ENCODE measurements at places on chromosomes 7 and 10.

- no peak for DNase-seq
Measured at GRCh38 chr7:139004321-139005090, 23.3 kb upstream of the KIAA1549 start.

GRCh38 chr7:121300685-121301420, 27.9 kb upstream of the WNT16 start:
- no peak for DNase-seq

- DNase-seq = no peak
Measured at GRCh38 chr7:48466713-48467112, 295.5 kb downstream of the ABCA13 start.

DNA sequence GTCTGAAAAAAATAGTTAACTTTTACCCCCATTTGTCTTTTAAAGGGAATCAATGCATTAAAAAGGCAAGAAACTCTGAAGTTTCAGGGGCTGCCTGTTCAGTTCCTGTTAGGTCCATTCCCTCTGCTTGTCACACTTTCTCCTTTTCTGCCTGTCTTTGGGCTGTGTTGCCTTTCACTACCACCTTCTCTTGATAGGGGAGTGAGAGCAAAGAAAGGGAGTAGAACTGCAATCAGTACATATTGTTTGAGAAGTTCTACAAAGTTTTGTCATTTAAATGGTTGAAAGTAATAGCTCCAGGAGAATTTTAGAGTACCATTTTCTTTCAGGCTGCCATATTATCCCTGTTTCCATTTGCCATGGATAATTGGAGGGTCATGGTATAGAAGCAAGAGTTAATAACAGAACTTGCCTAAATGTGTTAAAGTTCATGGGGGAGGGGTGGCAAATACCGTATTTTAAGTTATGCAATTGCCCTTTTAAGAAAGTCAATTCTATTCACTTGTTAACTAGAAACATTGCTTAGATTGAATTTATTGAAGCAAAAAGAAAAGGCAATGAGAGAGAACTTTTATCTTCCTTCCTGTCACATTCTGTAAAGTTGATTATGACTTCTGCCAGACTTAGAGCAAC, 38.6 kb downstream of the MPLKIP start:
- no peak for DNase-seq

- DNase-seq = no peak
Measured at GRCh38 chr7:64651203-64651602, 14.7 kb upstream of the ZNF107 start.

DNA sequence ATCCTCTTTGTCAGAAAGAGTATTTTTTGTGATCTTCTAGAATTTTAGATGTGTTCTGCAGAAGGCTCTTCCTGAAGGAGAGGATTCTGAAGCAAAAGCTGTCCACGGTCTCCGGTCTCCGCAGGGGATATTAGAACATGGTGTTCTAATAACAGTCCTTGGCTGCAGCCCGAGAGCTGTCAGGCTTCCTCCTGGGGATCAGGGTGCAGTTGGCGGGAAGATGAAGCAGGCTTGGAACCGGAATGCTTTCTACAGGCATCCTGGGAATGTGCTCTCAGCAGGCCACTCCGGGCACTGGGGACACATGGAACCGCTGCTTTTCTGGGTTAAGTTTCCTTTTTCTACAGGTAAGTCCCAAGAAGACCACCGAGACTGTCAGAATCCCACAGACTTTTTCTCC, 118.6 kb upstream of the PARD3 start:
- DNase-seq = no peak

DNA sequence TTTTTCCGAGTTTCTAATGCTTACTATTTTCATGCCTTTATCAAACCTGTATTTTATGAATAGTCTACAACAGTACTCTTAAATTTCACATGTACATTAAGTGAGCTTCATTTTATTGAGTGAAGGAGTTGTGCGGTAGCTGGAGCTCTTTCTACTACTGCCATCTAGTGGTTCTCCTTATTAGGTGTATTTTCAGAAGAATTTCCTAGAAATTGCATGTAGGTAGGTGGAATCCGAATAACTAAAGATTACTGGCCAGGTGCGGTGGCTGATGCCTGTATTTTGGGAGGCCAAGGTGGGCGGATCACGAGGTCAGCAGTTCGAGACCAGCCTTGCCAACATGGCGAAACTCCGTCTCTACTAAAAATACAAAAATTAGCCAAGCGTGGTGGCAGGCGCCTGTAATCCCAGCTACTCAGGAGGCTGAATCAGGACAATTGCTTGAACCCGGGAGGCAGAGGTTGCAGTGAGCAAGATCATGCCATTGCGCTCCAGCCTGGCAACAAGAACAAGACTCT, 38.3 kb downstream of the LRRC72 start:
- no peak for DNase-seq

DNA sequence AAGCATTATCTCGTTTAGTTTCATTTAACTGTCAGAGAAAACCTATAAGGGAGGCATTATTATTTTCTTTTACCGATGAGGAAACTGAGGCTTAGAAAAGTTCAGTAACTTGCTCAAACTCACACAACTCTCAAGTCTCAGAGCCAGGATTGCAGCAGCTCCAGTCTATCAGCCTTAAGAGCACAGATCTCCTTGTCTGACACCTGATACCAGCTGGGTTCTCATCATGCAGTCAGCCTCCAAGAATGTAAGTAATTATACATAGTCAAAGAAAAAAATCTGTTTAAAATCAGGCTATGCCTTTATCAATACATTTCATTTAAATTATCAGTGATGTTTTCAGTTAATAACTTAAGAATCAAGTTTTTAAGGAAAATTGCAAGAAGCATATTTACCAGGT, 236.6 kb upstream of the TCF7L2 start:
- DNase-seq = no peak

DNA sequence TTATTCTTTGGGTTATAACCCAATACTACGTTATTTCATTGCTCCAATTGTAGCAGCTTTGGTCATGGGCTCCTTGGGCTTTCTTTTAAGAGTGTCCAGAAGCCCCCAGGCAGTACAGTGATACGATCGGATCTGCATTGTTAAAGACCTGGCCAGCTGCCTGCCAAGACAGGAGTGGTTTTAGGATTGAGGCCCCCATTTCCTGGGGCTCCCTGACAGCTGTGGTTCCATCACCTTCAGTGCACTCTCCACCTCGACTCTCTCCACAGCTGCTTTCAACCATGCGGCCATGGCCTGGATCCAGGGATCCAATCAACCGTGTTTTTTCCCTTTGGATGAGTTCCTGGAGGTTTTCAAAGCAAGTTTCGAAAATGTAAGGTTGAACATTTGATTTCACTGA, 123.4 kb upstream of the BTBD16 start:
- DNase-seq = no peak

GRCh38 chr7:520503-521161, 986 bp upstream of the PDGFA start:
- no peak for DNase-seq

GRCh38 chr10:122738031-122738430, 38.4 kb upstream of the C10orf120 start:
- no peak for DNase-seq

- DNase-seq = no peak
Measured at GRCh38 chr10:107103174-107104025, 61.1 kb downstream of the SORCS1 start.

GRCh38 chr10:130461631-130462030, 325.4 kb downstream of the GLRX3 start:
- DNase-seq = no peak

GRCh38 chr10:101032637-101033224, 1.7 kb downstream of the SFXN3 start:
- DNase-seq = peak; percentile 74

GRCh38 chr10:132104471-132105301, 38.9 kb downstream of the JAKMIP3 start:
- DNase-seq = no peak

- DNase-seq = no peak
Measured at GRCh38 chr10:125054669-125055268, 105.6 kb downstream of the CTBP2 start.

- no peak for DNase-seq
Measured at GRCh38 chr10:116097239-116097784, 175.7 kb downstream of the GFRA1 start.

- DNase-seq = no peak
Measured at GRCh38 chr10:95423164-95424005, 132.6 kb upstream of the PDLIM1 start.

DNA sequence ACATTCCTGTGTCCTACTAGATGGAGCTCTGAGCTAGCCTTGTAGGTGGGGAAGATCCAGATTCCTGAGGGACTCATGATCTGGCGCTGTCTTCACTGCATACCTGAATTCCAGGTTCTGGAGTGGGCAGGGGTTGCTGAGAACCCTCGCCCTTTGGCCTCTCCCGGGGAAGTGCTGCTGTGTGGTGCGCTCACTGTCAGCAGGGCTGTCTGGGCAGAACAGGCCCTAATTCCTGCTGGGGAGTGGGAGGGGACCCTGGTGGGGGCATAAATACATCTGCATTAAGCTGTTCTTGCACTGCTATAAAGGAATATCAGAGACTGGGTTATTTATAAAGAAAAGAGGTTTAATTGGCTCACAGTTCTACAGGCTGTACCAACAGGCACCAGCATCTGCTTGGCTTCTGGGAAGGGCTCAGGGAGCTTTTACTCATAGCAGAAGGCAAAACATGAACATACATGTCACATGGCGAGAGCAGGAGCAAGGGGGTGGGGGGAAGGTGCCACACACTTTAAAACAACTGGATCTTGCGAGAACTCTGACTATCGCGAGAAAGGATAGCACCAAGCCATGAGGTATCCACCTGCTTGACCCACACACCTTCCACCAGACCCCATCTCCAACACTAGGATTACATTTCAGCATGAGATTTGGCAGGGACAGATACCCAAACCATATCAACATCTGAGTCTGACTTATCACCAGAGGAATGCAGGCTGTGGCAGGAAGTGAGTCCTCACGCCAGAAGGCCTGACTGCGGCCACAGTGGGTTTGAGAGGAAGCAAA, 115.0 kb downstream of the ADCY1 start:
- no peak for DNase-seq

- peak; percentile 46 for DNase-seq
Measured at GRCh38 chr7:142866361-142867096, 11.7 kb downstream of the EPHB6 start.

- no peak for DNase-seq
Measured at GRCh38 chr7:135748770-135749169, at the start of gene FAM180A. Gene FAM180A, minus strand, starts transcription at chr7:135748813. Its CDS starts 233 bp downstream, at chr7:135748580.

DNA sequence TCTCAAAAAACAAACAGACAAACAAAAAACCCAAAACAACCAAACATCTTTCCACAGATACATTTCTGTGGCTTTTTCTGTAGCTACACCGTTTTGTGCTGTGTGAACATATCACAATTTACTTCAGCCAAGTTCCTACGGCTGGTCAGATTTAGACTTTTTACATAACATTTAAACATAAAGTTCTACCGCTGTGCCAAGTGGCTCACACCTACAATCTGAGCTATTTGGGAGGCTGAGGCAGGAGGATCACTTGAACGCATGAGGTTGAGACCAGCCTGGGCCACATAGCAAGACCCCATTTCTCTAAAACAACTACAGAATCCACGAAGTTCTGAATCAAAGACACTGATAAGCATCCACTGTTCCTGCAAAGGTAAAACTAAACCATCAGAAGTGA, 30.3 kb downstream of the DAGLB start:
- DNase-seq = no peak

DNA sequence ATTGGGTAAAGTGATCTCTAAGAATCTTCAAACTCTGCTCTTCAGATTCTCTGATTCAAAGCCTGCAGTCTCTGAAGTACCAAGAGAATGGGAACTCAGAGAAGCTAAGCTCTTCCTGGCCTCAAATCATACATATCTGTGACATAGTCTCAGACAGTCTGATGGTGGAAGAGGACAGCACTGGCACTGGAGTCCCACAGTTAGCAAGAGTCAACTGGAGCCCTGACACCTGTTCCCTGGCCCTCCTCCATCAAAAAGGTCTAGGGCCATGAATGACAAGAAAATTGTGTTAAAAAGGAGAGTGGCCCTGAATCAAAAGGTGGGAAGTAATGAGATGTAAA, 37.7 kb downstream of the PRSS2 start:
- DNase-seq = no peak

DNA sequence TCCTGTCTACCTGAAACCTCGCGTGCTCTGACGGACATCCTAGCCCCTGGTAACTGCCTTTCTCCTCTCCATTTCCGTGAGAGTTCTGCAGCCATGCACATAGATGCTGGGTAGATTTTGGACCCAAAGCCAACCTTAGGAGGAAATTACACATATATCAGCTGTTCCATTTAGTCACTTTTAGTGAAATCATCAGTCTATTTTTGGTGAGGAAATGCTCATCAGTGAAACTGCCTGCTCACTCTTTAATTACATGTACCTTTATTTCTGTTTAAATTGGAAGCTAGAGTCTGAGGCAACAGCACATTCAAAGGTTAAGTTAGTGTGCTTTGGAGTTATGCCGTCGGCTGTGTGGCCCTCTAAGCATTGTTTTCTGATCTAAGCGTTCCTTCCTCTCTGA, 231.3 kb downstream of the WDR37 start:
- no peak for DNase-seq

DNA sequence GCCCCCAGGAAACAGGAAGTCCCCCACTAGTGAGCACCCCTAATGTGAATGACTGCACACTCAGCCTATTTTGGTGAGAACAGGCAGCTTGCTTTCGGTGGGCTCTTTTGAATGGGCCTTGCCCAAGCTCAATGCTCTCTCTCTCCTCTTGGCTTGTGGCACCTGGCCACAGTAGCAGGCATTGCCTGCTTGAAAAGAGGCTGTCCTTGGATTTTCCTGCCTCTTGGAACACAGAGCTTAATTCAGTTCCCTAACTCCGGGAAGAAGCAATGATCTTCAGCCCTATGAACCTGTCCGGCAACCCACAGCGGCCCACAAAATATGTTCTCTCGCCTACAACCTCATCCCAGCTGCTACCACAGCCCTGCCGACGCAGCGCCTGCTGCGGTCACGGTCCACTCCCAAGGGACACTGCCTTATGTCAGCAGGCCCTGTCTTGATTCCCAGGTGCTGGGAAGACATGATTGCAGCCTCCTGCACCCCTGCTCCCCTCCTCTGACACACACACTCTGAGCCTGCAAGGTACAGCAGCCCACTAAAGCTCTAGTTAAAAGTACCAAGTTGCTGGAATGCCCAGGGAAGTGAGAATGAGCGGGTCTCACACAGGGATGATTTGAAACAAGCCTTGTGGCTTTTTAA, 715.5 kb upstream of the GALNT17 start:
- DNase-seq = no peak

- no peak for DNase-seq
Measured at GRCh38 chr7:124460056-124460450, 305.5 kb downstream of the GPR37 start.

GRCh38 chr7:130372402-130373165, 7.7 kb upstream of the CPA1 start:
- no peak for DNase-seq

- DNase-seq = peak; percentile 40
Measured at GRCh38 chr10:7412237-7412927, 1.5 kb upstream of the SFMBT2 start.

- DNase-seq = no peak
Measured at GRCh38 chr7:29424984-29425309, 138.7 kb upstream of the PRR15 start.

GRCh38 chr7:54907981-54908380, 110.8 kb upstream of the EGFR start:
- no peak for DNase-seq

- peak; percentile 29 for DNase-seq
Measured at GRCh38 chr7:99380032-99380822, 5.7 kb downstream of the ARPC1B start.

DNA sequence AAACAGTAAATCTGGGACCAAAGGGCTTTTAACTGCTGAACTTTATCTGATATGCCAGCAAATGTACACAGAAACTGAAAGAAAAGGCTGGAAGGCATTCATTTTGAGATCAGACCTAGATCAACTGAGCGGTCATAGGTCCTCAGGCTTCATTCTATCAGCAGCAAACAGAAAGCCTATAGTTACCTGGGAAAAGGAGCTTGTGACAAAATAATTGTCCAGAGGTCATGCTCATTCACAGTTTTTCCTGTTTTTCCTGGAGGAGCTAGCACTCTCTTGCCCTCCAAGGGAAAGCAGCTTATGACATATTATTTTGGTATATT, 320.2 kb downstream of the AHR start:
- no peak for DNase-seq
